ENCODE measurements at places on chromosomes 7 and 10. TPM values are rescaled to one million over a fixed set of nuclear protein-coding genes. Genes with fewer than 3 reads are reported as not detected.

DNA sequence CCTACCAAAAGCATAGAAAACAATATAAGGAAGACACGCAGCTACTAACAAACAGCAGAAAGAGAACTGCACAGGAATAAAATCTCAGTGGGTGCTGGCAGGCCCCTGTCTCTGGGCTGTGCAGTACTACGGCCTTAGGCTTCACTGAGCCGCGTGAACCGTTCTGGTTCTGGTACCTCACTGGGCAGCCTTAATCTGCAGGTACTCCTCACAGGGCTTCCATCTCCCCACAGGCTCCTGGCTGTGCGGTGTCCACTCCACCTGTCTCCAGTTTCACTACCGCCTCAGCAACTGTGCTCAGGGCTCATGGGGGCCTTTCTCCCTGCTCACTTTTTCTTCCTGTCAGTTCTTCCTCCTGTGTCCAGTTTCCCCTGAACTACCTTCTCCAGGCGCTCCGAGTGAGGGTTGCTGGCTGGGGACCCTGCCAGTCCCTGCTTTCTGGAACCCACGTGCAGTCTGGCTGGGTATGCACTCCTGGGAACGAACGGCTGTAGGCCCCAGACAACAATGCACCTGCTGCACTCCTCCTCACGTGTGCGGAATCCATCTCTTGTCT, 75.7 kb downstream of the VIPR2 start:
- DNase-seq: no peak

GRCh38 chr10:10629512-10629911, 388.2 kb upstream of the CELF2 start:
- DNase-seq: no peak

- DNase-seq: peak; percentile 24
These were observed 52.6 kb downstream of the TRRAP start for GRCh38 chr7:98930921-98931320.

DNA sequence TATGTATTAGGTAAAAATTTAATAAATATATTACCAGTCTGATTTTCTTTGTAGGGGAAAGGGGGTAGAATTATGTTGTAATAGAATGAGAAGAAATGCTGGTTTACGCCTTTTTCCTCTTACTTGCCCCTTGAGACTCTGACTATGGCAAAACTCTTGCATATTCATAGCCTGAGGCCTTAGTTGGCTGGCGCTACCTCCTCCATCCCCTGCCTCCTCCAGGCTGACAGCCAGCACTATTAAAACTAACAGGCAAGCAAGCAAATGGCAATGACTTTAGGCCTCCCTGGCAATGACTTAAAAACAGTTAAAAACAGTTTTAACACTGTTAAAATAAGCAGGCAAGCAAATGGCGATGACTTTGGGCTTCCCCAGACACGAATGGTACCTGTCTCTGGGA, 14.4 kb downstream of the PKD2L1 start:
- no peak for DNase-seq

GRCh38 chr10:78576276-78576675, 492.5 kb upstream of the ZMIZ1 start:
- no peak for DNase-seq

- no peak for DNase-seq
These were observed 10.0 kb downstream of the PPP2R2D start for GRCh38 chr10:131910663-131911314.

- no peak for DNase-seq
These were observed 227.4 kb upstream of the KAT6B start for GRCh38 chr10:74598891-74599566.

GRCh38 chr10:116740971-116741370, 1.4 kb downstream of the HSPA12A start:
- no peak for DNase-seq

- DNase-seq: no peak
These were observed 72.6 kb downstream of the PDSS1 start for GRCh38 chr10:26770069-26770468.

DNA sequence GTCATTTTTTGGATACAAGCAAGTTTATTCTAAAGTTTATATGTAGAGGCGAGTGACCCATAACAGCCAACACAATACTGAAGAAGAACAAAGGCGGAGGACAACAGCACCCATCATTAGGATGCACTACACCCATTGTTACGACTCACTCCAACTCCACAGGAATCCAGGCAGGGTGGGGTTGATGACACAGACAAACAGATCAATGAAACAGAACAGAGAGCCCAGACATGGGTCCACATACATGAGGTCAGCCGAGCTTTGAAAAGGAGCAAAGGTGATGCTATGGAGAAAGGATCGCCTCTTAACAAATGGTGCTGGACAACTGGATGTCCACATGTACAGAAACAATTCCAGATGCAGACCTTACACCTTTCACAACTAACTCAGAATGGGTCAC, 426.4 kb downstream of the PTPRN2 start:
- no peak for DNase-seq

GRCh38 chr10:121661451-121661851, 63.2 kb upstream of the FGFR2 start:
- no peak for DNase-seq

- no peak for DNase-seq
These were observed 354.0 kb downstream of the PHF14 start for GRCh38 chr7:11327633-11328032.

GRCh38 chr10:53013201-53013810, 240.7 kb upstream of the MBL2 start:
- no peak for DNase-seq

GRCh38 chr7:27193335-27194001, 6.4 kb downstream of the HOXA13 start:
- DNase-seq: no peak

DNA sequence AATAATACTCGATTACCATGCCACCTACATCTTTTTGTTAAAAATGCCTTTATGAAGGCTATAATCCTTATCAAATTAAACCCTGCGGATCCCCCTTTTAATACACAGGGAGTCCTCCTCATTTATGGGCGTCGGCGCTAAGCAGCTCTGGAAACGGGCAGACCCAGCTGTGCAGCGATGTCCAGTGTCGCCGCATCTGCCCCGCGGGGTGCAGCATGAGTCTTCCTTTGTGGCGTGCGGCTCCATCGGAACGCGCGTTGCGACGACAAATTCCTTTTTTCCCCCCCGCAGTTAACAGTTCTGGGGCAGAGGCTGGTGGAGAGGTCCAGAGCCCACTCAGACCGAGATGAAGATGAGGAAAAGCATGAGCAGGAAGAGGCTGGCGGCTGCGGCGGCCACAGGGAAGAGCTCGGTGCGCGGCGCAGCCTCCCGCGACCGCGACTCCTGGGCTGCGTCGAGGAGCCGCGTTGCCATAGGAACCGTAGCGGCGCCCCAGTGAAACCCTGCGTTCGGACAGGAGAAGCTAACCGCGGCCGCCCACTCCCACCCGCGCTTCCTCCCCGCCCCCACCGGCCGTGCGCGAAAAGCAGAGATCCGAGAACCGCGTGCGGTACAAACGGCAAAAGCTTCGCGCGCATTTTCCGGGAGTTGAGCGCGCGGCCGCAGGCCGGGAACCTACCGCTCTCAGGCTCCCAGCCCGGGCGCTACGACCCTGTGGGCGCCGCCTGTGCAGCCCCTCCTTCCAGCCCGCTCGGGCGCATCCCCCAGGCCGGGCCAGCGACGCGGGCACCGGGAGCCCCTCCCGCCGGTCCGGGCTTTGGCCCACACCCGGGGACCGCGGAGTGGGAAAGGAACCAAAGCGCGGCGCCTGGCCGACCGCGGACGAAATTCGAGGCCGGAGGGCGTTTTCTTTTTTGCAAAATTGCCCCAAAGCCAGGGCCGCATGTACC, 130.6 kb downstream of the SPAG6 start:
- DNase-seq: no peak

DNA sequence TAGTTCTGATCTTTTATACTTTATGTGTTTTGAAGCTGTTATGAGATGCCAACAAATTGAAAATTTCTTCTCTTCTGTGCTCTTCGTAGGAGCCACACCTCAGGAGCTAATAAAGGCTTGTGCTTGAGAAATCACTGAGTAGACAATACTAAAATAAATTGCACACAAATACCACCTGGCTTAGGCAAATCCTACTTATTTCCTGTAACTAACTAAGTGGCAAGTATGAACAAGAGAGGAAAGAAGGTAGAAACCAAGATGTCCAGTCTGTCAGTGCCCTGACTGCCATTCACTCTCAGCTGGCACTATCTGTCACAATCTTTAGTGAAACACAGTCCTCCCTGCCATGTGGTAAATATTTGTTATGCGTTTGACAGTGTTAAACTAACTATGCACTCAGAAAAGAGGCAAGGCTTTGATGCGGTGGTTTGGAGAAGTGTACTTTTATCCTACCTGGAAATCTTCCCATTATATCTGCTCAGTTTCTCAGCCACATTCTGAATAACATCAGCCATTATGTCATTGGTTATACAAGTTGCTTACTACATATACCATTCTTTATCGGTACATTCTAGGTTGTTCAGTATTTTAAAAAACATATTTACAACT, 293.4 kb upstream of the VWC2 start:
- DNase-seq: no peak

DNA sequence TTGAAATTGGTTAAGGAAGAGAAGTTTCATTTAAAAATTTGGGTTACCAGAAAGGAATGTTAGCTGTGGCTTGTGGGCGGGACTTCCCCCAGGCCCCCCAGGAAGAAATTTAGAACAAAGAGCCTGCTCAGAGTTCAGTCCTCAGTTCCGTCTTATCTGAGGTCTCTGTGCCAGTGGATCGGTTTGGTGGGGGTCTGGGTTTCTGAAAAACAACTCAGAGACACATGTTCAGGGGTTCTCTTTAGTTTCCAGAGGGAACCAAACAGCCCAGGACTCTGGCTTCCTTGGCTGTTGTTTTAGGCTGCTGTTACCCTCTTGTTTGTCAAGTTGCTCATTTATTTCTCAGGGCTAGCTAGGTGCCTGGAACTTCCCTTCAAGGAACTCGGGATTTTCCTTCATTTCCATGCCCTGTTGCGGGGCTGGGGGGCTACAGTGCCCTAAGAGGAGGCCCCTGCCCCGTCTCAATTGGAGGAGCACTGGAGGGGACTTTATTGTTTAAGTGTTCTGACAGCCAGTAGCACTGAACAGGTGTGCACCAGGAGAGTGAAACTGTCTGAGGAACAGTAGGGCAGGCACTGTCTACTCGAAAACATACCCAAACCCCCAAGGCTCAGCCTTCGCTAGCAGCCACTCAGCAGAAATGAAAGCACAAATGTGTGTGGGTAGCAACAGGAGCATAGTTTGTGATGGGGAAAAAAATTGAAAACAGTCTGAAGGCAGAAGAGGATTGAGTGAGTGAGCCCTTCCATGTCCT, 59.9 kb downstream of the ALOX5 start:
- DNase-seq: no peak

- no peak for DNase-seq
These were observed 2.0 kb downstream of the PAOX start for GRCh38 chr10:133381036-133381435.

DNA sequence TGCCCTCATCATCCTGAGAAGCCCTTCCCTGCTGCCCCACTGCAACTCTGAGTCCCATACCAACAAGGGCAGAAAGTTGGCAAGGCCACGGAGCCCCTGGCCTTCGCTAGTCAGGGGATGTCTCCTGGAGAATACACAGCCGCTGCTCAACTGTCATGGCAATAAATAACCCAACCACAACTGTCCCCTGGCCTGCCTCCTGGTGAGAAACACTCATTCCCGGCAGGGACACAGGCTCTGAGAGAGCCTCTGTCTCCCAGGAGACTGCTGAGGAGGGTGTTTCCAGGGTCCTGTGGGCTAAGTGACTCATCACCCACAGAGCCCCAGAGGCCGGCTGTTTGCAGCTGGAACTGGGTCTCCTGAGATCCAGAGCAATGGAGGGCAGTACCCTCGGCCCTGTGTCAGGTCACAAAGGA, 354.1 kb downstream of the TNS3 start:
- no peak for DNase-seq

DNA sequence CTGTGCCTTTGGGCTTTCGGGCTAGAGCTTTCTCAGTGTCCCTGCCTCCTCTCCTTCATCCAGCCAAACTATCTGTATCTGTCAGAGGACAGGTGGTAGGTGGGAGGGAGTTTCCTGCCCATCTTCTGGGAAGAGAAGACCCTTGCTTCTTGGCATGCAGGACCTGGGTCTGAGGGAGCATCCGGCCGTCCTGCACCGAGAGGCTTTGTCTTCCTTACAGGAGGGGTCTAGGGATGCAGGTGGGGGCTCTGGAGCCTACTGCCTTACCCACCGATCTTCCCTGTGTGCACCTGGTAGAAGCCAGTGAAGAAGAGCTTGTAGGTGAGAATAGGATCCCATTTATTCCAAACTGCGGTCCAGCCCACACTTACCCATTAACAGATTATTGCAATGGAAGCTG, 5.8 kb upstream of the KLF6 start:
- DNase-seq: no peak

GRCh38 chr10:2968401-2969058, 98.8 kb upstream of the PFKP start:
- DNase-seq: no peak

DNA sequence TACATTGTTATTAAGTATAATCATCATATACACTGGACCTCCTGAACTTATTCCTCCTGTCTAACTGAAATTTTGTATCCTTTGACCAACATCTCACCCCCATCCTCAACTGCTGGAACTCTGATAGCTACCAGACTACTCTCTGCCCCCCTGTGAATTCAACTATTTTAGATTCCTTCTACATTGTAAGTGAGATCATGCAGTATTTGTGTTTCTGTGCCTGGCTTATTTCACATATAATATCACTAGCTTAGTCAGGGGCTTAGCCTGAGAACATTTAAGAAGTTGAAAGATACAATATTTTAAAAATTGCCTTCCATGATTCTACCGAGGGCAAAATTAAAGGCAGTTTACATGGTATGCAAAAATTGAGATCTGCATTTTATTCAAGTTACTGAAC, 26.9 kb downstream of the STAMBPL1 start:
- no peak for DNase-seq

DNA sequence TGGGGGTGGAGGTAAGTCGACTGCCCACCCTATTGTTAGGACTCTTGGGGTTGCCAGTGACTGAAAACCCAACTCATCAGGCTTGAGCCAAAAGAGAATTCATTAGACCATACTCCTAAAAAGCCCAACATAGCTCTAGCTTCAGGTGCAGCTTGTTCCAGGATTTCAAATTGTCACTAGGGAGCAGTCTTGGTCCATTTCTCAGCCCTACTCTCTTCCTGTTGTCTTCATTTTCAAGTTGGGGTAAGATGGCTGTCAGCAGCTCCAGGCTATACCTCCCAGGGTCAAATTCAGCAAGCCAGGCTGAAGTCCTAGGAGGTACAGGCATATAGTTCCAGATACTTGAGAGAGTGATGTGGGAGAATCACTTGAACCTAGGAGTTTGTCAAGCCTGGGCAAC, 14.9 kb upstream of the COL13A1 start:
- DNase-seq: no peak

The PROSER2 gene
- total RNA-seq: 38.3 TPM

The GARIN1A gene
- total RNA-seq: 0.38 TPM

The OR2A42 gene
- not detected for total RNA-seq

The MCM7 gene
- 17.7 TPM for total RNA-seq

The MARCHF5 gene
- total RNA-seq: 24.7 TPM

The CADPS2 gene
- 13.2 TPM for total RNA-seq

The TRIM50 gene
- not detected for total RNA-seq

The GTPBP10 gene
- 16.7 TPM for total RNA-seq

The STOX1 gene
- 0.60 TPM for total RNA-seq
